ENCODE measurements at places on chromosomes 12 and 14.
A peak's percentile ranks its signal among the peaks of the same experiment; 100 is the strongest.

DNA sequence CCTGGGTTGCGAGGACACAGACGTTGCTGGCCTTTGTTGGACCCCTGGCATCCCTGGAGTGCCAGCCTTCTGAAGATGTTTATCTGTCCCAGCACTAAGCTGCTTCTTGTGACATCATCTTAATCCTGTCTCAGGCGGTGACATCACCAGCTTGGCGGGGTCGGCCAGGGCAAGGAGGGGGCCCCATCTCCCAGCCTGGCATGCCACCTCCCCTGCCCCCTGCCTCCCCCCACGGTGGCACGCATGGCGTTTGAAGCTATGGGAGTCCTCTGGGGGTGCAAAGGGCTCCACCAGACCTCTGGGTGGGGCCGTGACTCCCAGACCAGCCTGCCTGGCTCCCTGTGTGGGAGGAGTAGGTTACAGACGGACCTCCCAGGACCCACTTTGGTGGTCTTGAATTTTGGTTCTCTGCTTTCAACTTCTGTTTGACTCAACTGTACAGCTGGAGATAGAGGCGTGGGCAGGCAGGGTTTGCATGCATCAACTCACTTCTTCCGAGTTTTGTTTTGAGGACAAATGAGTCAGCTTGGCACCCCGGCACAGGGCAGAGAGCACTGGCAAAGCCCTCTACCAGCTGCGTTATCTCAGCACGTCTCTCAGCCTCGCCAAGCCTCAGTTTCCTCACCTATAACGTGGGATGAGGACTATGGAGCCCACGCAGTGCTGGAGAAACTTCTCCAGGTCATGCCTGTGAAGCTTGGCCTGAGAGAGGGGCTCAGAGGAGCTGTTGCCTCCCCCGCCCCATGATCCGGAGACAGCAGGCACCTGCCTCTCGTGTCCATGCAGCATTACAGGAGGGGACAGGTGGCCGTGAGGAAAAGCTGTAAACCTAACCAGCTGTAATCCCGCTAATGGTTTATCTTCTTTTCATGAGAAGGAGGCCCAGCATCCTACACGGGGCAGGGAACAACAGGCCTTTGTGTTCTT lies 38.8 kb upstream of the EML1 start:
- peak; percentile 86 for DNase-seq

- no peak for DNase-seq
Observed at GRCh38 chr12:123077298-123078119, 73.4 kb downstream of the PITPNM2 start.

DNA sequence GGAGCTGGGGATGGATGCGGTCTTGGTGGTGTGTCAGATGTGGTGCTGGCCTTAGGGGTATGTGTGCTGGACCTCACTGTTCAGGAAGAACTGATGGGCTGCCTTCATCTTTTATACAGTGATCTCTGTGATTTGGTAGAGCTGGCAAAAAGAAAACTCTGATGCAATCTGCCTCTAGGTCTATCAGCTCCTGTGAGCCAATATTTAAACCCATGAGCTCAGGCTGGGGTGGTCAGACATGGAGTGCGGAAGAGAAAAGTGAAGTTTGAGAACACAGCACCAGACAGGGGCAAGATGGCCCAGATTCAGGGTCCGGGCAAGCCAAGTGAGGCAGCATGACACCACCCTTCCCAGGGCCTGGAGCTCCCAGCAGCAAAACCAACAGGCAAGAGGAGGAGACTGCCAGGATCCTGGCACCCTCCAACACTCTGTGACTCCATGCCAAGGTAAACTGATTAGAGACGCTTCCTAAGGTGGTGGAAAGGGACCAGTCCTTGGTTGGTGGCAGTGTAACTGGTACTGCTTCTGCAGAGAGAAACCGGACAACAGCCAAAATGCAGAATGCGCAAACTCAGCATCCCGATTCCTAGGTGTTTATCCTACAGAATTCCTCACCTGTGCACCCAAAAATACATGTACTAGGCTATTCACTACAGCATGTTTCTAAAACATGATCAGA lies 82.3 kb downstream of the CHGA start:
- no peak for DNase-seq

- DNase-seq, result no peak
Observed at GRCh38 chr12:69662764-69663163, 36.3 kb downstream of the BEST3 start.

DNA sequence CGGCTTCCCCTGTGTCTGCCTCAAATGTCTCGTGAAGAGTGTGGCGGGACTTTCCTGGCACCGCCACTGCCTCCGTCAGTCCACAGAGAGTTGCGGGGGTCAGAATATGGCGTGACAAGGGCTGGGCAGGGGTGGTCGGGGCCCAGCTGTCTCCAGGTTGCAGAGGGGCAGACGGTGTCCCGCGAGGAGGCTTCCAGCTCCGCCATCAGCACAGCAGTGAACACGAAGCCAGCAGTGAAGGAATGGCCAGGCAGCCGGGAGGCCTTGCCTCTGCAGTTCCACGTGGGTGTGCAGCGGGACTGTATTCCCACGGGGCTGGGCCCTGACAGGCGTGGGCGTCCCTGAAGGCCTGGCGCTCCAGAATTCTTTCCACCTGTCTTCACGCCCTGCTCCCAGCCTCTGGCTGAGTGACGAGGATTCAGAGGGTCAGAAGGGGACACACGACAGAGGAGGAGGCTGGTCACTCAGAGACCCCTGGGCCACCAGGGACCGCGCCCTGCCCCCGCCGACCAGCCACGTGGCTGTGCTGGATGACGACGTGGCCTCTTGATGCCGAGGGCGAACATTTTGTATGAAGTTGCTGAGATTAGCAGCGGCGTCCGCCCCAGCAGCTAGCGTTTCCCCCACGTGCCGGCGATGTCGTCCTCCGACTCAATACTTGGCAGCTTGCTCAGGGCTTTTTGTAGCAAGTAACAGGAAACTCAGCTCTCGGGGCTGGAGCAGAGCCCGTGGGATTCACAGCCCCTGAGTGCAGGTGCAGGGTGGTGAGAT lies 25.0 kb upstream of the GALNT9 start:
- DNase-seq, result no peak

DNA sequence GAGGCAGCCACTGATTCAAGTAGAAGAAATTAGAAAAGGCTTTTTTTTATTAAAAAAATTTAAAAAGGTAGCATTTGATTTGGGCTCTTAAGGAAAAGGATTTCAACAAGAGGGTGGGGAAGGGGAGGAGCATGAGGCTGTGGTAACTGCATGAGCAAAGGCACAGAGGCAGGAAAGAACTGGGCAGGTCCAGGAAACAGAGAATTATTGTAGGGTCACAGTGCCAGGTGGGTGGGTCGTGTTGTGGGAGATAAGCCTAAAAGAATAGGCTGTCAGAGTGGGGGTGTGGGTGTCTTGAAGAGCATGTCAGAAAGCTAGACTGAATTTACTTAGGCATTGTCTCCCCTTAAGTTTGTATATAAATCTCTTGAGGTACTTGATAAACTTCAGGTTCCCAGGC lies 7.8 kb downstream of the LIMA1 start:
- no peak for DNase-seq

DNA sequence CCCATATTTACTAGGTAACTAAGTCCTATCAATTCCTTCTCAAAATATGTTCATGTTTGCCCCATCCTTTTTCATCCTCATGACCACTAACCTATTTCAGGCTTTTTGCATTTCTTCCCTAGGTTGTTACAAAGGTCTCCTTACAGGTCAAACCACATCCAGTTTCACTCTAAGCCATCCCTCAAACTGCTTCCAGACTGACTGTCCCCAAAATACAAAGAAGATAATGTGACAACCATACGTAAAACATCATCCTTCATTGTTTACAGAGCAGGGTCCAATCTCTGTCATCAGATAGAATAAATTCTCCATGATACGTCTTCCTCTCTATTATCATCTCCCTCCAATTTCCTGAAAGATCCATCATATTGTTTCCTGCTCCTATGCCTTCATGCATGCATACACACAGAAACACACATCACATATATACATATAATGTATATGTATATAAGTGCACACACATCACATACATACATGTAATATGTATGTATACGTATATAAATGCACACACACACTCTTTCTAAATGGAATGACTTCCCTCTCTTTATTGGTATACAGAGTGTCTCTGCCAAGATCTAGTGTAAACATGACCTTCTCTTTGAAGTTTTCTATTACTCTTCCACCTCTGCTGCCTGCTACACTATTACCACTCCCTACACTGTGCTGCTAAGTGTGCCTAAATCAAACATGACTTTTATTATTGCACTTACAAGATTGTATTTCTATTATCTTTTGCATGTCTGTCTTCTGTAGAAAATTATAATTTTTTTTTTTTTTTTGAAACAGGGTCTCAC lies 30.7 kb upstream of the EPS8 start:
- no peak for DNase-seq

GRCh38 chr12:47816403-47817271 lies 3.1 kb downstream of the HDAC7 start:
- no peak for DNase-seq

GRCh38 chr14:99252443-99252939 lies 19.5 kb downstream of the BCL11B start:
- no peak for DNase-seq

DNA sequence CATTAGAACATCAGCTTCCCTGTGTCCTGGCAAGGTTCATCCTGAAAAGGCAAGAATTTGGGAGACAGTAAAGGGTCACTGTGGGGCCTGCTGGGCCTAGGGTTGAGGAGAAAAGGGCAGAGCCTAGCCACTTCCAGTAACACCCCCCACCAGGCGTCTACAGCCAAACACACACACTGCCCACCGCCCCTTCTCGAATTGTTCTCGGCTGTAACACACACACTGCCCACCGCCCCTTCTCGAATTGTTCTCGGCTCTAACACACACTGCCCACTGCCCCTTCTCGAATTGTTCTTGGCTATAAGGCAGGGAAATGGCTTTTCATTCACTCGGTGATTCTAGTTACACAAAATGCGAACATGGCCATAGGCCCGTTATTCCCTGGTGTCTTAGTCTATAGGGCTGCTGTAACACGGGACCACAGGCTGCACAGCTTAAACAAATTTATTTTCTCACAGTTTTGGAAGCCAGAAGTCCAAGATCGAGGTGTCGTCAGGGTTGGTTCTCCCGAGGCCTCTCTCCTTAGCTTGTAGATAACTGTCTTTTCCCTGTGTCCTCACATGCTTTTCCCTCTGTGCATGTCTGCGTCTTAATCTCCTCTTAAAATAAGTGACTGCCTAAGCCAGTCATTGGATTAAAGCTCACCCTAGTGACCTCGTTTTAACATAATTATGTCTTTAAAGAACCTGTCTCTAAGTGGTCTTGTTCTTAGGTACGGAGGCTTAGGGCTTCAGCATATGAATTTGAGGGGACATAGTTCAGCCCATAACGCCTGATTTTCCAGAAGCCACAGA lies 171.0 kb downstream of the ADGRD1 start:
- DNase-seq, result no peak

- DNase-seq, result no peak
Observed at GRCh38 chr12:78120866-78121560, 290.3 kb downstream of the NAV3 start.

DNA sequence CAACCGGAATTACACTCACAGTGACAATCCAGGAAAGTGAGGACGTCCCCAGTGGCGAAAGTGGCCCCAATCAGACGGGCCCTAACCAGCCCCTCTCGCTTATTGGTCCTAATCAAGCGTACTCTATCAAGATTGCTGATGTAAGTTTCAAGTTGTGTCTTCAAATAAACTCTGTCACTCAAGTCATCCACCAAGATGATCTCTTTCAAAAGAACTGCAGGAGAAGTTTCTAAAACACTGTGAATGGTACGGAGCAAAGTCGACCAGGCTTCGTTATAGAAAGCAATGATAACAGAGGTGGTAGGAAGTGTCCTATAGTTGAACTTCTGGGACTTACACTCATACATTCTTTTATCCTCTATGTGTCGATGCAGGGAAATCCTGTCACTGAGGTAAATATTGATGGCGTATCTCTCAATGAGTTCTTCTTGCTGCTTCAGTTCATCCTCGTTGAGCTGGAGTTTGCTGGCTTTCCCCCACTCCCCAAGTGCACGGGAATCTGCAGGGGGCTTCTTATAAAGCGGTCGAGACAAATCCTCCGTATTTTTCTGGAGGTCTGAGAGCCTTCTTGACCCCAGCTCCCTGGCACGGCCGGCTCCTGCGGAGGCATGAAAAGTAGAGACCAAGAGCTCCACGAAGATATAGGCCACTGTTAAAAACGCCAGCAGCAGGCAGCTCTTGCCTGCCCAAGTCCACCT lies 604 bp downstream of the GALNT4 start:
- DNase-seq, result no peak

DNA sequence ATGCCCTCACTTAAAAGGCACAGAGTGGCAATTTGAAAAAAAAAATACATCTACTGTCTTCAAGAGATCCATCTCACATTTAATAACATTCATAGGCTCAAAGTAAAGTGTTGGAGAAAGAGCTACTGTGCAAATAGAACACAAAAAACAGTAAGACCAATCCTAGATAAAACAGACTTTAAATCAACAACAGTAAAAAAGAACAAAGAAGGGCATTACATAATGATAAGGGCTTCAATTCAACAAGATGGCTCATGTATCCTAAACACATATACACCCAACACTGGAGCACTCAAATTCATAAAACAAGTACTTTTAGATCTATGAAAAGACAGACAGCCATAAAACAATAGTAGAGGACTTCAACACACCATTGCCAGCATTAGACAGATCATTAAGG lies 93.6 kb upstream of the PCED1B start:
- DNase-seq, result no peak

DNA sequence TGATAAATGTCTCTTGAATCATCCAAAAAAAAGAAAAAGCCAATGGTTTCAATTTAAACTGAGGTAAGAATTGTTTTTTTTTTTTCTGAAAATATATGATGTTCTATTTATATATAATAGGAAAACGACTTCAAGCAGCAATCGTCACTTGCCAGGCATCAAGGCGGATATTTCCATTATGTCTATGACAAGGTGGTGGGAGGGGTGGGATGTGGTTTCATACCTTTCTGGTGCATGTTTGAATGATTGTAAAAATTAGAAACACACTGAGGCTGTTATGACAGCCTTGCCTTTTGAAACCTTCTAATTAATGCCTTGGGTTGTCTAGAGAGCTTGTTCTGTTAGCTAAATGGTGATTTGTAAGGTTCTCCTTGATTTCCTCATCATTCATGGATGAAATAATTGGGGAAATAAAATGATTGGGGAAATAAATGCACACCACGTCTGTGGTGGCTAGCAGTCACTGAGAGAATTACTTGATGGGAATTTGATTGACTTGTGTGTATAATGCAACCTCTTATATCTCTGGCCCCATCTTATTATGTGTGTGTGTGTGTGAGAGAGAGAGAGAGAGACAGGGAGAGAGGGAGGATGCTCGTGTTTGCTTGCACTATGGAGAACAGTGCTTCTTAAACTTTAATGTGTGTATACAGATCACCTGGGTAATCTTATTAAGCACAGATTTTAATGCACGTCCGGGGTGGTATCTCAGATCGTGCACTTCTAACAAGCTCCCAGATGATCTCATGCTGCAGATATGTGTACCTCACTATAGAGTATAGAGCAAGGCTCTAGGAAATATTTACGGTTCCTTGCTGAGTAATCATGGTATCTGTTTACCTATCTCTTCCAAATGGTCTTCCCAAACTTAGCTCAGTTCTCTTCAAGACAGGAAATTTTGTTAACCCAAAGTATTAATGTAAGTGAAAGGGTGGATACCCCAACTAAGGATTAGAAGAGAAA lies 502.6 kb downstream of the DIO2 start:
- DNase-seq, result no peak

All from ascending aorta (tissue), 2 donors.